GM04503 (cell line): ENCODE measurements at places on chromosomes 7 and 10.

GRCh38 chr10:30581779-30582380 lies 47.7 kb downstream of the LYZL2 start:
- DNase-seq = no peak

DNA sequence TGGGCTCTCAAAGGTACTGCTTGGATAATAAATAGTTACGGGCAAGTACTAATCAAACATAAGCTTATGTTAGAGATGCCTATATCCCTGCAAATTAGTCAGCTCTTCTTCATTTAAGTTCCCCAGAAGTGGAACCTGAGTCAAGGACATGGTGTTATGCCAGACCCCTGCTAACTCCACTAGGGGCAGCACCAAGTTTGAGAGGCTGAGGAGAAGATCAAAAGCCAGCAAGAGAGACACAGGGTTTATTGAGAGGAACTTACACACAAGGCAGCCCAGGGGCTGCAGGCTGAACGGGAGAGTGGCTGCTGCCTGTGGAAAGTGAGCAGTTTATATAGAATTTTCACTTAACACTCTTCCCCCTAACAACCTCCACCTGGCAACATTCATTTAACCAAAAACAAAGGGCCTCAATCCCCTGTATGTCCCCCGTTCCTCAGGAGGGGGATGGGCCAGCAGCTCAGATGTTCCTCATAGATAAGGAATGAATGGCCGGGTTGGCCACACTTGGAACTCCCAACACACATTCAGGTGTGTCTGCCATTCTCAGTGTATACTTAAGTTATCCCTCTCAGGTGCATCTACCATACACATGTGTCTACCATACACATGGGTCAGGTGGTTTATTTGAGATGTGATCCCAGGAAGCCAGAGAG lies 62.6 kb upstream of the GHITM start:
- peak; percentile 7 for DNase-seq

- DNase-seq = no peak
Measured at GRCh38 chr10:85600026-85600743, 766.4 kb downstream of the GRID1 start.

DNA sequence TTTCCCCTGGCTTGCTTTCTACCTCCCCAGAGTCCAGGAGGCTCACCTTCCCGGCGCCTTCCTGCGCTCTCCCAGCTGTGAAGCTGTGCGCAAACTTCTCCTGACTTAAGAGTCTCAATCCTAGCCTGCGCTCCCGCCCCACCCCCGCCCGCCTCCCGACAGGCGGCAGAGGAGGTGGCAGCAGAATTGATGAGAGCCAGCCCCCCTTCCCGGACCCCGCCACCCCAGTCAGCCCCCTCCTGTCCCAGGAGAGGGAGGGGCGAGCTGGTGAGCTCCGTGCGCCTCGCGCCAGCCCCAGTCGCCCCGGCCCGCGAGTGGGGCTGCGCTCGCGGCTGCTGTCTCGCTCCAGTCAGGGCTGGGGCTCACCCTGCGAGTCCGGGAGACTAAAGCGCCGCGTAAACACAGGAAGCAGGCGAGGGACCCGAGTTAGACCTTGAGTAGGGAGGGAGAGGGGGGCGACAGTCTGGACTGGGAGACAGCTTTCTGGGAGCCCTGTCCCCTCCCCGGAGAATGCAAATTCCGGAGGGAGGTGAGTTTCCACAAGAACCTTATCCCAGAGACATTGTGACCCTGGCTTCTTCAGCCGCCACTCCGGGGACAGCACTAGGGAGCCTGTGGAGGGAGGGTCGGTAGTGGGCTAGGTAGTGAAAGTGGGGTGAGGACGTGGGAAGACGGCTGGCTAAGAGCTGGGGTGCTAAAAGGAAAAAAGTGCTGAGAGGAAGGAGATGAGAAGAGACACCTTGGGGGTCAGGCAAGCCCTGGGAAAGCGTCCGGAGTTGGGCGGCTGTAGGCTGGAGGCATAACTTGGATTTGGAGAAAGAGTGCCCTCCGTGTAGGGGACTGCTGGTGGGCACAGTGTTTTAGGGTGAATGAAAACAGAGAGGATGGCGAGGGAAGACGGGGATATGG lies at the start of gene CALCR:
Gene CALCR (minus strand): TSS at position 79 of the 909 bp plus-strand sequence. CDS start 87,743 bp downstream, outside the sequence.
- no peak for DNase-seq

DNA sequence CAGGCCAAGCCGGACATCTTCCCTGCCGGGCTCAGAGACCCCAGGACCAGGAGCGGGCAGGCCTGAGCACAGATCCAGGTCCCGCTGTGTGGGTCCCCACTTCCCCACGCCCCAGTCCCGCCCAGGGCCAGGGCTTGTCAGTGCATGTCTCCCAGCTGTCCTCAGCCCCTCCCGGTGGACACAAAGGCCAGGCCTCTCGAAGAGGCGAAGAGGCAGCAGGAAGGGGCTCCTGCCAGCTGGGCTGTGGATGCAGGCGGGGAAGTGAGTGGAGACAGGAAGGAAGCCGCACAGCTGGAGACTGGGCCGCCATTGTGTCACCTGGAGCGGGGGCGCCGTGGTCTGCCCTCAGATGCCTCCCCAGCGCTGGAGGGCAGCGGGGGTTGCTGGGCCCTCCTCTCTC lies 4.8 kb downstream of the GRIFIN start:
- DNase-seq = no peak

DNA sequence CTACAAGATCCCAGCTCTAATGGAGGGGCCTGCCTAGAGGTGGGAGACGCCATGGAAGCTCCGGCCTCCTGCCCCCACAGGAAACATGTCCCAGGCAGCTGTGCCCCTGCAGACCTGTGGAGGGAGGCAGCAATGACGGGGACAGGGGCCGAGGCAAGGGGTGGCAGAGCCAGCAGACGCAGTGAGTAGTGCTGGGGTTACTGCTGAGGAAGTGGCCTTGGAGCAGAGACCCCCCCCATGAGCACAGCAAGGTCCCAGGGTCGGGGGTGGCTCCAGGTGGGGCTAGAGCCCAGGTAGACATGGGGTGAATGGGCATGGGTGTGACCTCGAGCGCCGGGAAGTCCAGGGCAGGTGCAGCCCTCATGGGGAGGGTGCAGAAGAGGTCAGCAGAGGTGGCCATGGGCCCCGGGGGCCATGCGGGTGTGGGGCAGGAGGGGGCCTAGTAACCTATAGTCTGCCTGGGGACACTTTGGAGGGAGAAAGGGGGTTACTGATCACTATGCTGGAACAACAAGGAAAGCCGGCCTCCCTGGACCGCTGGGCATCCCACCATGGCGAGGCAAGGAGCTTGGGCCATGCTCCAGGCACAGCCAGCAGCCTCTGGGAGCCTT lies 45.5 kb downstream of the JAKMIP3 start:
- no peak for DNase-seq

DNA sequence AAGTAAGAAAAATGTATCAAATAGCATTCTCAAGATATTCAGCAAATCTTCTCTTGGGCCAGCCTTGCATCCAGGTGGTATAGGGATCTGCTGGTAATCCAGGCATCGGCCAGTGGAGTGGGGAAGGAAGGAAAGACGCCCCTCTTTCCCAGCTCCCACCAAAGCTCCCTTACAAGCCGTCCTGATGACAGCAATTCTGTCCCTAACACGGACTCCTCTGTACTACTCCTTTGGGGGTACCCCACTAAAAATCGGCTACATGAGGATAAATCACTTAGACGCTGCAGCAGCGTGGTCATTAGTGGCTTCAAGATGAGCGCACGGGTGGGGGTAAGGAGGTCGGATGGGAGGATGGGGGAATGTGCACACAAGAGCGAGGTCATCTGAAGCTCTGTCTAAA lies 24.7 kb upstream of the NUB1 start:
- no peak for DNase-seq

DNA sequence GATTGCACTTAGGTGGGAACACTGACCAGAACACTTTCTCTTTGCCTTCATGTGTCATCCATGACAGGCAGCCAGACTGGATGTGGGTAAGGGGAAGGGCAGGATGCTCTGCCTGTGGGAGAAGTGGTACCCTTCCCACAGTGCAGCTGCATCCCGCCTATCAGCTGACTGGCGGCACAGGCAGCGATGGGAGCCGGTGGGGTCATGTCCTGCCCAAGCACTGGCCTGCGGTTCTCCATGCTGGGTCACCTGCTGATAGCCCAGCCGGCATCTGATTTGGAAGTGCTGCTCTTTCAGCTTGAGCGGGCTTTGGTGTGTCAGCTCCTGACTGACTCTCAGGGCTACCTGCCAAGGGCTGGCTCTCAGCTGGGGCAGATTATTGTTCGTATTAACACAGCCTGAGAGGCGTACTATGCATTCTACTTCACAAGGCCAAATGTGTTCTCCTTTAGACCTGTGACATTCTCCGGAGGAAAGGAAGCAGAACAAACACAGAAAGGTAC lies 105.2 kb upstream of the PDLIM1 start:
- no peak for DNase-seq

DNA sequence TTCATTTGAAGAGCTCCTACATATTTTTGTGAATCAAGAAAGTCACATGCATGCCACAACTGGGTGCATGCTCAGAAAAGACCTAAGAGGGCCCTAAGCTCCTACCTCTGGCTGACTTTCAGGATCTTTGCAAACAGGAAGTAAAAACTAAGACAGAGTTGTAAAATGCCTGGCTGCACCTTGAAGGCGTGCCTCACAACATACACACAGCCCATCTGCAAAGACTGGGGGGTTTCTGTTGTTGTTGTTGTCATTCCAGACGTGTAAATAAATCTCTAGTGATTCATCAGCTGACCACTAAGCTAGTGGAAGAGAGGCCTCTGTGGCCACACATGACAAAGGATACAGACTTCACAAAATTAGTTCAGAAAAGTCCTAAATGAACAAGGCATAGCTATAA lies 31.8 kb downstream of the SMURF1 start:
- DNase-seq = no peak
